Common myeloid progenitor, CD34-positive (primary cell): ENCODE measurements at places on chromosomes 3 and 15.

- no peaks in the 10 kb centered on the region for H3K27me3 ChIP-seq
- no peak overlapping the region for H3K27ac ChIP-seq
- H3K36me3 ChIP-seq, result no peaks in the 10 kb centered on the region
- DNase-seq, result no peak
Observed at GRCh38 chr15:52486003-52486996, 42.4 kb downstream of the MYO5A start.

- no peaks in the 10 kb centered on the region for H3K4me1 ChIP-seq
- no peaks in the 10 kb centered on the region for H3K27me3 ChIP-seq
Observed at GRCh38 chr15:35880896-35881295, 334.9 kb upstream of the DPH6 start.

DNA sequence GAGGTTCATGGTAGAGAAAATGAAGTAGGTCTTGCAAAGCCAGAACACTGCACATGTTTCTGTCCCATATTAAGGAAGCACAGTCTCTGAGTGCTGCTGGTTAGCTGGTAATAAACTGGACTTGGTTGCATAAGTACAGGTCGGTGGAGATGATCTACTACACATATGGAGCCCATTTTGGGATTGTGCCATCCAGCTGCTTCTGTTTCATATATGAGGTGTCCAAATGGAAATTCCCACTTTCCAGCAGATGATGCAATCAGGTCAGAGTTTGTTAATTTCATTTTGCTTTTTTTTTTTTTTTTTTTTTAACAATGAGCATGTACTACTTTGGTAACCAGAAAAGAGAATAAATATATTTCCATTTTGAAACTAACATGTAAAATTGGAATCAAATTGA is 122.6 kb downstream of the SATB1 start:
- DNase-seq, result no peak
- H3K27ac ChIP-seq, result no peak overlapping the region
- H3K36me3 ChIP-seq, result no peaks in the 10 kb centered on the region

GRCh38 chr3:87206070-87206469 is 21.0 kb upstream of the CHMP2B start:
- H3K4me1 ChIP-seq, result no peaks in the 10 kb centered on the region
- no peak overlapping the region for H3K4me3 ChIP-seq
- no peak overlapping the region for H3K27ac ChIP-seq

DNA sequence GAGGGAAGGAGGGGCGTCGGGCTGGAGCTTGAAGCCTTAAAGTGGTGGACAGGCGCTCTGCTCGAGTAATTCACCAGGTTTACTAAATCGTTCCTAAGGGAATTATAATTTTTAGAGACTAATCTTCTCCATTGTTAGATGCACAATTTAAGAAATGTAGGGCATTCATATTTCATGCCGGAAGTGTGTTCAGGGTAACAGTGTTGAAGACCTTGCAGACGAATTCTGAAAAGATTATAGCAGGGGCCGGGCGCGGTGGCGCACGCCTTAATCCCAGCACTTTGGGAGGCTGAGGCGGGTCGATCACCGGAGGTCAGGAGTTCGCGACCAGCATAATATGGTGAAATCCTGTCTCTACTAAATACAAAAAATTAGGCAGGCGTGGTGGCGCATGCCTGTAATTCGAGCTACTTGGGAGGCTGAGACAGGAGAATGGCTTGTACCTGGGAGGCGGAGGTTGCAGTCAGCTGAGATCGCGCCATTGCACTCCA is 365 bp upstream of the GTF2A2 start:
- H3K4me3 ChIP-seq, result no peak overlapping the region
- H3K4me1 ChIP-seq, result peaks cover 14% of the 10 kb centered on the region
- no peak overlapping the region for H3K27ac ChIP-seq
- no peaks in the 10 kb centered on the region for H3K27me3 ChIP-seq
- no peak for DNase-seq

DNA sequence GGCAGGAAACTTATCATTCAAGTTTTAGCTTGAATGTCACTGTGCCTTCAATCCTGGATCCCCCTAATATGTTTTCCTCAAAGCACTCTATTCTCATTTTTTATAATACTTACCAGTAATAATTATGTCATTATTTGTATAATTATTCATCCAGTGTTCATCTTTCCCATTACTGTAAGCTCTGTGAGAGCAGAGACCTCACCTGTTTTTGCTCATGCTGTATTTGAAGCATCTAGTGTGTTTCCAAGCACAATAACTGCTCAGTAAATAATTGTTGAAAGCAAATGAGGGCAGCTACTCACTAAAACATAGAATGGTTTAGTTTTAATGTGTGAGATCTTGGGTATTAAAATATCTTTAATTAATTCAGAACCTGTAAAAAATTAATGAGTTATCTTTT is 36.9 kb upstream of the KPNA4 start:
- no peak overlapping the region for H3K4me3 ChIP-seq
- H3K27ac ChIP-seq, result no peak overlapping the region
- DNase-seq, result no peak
- no peaks in the 10 kb centered on the region for H3K27me3 ChIP-seq
- no peaks in the 10 kb centered on the region for H3K4me1 ChIP-seq
